ENCODE measurements at places on chromosomes 5 and 9.

- no peak for DNase-seq
These were observed 386.3 kb downstream of the DIRAS2 start for GRCh38 chr9:90256345-90256744.

GRCh38 chr9:37343724-37344123, 78.8 kb upstream of the GRHPR start:
- DNase-seq: no peak

DNA sequence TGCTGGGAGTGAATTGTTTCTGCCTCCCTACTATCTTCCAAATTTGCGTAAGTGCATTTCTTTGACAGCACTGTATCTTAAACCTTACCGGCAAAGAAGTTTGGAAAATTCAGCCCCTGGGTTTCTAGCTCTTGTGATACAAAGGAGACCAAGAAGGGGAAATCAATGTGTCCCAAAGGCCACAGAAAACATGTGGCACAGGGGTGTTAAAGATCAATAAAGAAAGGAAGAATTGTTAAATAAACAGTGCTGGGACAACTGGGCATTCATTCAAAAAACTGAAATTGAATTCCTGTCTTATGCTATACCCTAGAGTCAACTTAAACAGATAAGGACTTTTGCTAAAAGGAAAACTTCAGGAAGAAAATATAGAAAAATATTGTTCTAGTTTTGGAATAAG, 328.1 kb downstream of the MAN2A1 start:
- DNase-seq: no peak

GRCh38 chr9:124164811-124165210, 92.9 kb upstream of the NEK6 start:
- DNase-seq: no peak

- DNase-seq: no peak
These were observed 417.1 kb downstream of the KDM4C start for GRCh38 chr9:7174884-7175283.

- no peak for DNase-seq
These were observed 660.8 kb downstream of the TLE1 start for GRCh38 chr9:81028504-81028903.

DNA sequence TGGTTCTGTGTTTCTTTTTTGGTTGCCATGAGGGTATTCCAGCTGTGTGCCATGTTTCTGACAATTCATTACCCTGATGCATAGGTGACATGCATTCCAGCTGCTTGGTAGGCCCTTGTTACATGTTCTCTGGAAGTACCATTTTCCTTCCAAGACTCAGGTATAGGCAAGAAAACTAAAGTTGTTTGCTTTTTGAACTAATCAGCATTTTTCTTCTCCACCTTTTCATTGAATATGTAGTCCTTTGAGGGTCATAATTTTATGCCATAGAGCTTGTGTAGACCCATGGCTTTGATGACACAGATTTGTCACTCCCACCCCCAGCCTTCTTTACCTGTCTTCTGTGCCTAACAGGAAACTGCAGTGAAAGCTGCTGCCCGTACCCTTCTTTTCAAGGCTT, 339.2 kb downstream of the MED10 start:
- DNase-seq: no peak

DNA sequence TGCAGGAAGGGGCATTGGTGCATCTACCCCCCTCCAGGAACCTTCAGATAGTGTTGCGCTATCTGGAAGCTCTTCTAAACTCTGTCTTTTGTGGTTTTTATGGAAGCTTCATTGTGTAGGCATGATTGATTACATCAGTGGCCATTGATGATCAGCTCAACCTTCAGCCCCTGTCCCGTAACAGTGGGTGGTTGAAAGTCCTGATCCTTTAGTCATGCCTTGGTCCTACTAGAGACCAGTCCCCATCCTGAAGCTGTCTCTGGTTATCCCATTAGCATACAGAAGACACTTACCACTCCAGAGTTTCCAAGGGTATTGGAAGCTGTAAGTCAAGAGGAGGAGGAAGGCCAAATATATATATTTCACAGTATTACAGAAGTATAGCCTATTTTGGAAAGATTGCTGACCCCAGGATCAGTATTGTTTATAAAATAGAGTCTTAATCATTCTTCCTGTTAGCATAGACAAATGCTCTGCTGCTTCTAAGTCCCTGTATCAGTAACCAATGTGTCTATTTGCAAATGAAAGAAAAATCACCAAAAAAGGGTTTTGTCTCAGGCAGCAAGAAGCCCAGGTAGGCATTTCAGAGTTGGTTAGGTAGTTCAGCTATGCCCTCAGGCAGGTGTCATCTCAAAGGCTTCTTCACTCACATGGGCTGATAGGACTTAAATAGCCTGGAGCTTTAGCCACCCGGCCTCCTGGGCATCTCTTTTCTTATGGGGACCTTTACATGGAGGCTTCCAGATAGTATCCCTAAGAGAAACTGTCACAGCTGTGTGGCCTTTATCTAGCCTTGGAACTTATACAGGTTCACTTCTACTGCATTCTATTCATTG, 41.6 kb downstream of the SPIN1 start:
- no peak for DNase-seq

DNA sequence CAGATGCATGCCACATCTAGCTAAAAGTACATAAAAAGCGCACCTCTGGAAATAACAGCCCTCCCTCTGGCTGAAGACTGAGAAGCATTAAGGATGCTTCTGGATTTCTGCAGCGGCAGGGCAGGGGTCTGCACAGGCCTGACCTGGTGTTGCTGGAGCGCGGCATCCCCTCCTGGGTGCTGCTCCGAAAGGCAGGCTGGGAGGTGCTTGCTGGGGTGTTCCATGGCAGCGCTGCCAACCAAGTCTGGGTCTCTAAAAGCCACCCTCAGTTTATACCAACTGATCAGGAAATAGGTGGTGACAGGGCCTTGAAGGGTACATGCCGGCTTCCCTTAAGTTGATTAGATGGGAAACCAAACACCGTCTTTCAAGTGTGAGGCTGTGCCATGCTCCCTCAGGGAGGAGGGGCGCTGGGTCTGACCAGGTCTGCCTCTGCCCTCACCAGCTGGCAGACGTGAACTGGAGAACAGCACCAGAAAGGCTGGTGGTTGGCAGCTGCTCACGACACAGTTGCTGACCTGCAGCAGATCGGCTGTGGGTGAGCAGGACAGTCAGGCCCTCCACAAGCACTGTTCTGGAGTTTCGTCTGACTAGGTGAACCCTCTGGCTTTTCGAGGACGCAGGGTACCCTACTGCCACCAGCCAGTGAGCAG, 81.6 kb downstream of the DAP start:
- DNase-seq: no peak

DNA sequence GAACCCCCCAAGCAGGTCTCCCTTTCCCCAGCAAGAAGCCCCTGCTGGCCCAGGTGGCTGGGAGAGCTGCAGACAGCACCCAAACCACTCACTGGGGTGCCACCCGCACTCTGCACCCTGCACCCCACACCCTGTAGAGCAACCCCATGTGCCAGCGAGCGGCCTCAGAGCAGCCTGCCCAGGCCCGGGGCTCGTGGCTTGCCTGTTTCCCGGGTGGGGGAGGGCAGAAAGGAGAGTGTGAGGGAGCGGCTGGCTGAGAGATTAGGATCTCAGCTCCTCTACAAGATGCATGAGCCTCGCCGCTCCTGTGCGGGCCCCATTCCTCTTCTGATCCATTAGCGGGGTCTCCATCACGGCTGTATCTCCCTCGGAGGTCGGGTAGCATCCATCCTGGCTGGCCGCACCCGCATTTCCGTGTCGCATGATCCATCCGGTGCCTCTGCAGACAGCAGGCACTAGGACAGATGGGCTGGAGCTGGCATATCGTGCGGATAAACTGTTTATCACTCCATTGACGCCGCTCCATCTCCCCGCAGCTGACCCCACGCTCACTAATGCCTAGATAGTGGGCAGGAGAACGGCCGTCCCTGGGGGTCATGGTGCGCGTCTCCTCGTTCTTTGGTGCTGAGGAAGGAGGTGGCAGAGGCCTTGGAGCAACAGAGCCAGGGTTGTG, 54.4 kb downstream of the MRPL36 start:
- DNase-seq: no peak

DNA sequence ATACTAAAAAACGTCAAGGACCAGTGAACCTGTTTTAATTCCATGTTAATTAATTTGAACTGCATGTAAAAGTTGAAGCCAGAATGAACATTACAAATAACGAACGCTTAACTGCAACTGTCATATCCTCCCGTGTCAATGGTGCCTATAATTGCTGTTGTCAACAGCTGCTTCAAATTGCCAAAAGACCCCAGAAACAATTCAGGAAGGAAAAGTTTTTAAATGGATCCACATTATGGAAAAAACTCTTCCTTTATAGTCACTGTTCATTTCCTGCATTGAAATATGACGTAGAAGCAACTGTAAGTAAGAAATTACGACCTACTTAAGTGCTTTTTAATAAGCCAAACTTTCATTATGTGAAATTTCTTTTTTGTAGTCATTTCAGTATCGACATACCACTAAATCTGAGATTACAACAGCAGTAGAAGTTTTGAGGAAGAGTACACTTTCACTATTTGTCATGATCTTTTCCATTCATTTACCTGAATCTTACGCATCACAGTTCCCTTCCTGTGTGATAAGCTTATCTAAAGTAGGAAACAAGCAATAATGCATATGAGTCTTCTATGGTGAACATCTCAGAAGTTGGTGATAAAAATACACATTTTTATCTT, 37.8 kb downstream of the MEF2C start:
- no peak for DNase-seq

DNA sequence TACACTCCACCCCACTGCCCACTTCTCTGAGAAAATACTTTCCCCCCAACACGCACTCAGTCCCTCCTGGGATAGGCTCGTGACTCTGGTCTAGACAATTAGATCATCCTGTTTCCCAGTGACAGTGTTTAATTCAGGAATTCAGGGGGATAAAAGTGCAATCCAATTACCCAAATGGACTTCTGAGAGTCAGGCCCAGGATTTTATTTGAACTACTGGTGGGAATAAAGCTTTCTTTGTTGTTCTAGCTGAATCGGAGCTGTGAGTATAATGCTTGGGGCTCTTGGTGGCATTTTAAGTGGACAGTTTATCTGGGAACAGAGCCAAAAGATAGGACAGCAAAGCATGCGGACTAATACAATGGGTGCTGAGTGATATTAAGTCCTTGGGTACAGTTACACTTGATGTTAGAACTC, 683.3 kb downstream of the MAT2B start:
- no peak for DNase-seq

DNA sequence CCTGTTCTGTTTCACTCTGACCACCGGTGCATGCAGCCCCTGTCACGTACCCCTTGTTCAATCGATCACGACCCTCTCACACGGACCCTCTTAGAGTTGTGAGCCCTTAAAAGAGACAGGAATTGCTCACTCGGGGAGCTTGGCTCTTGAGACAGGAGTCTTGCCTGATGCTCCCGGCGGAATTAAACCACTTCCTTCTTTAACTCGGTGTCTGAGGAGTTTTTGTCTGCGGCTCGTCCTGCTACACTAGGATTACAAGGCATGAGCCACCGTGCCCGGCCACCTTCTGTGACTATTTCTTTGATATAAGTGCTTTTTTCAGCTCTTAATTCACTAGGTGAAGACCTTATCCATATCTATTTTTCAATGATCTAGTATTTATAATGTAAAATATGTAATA, 167.5 kb downstream of the TTC39B start:
- DNase-seq: no peak

GRCh38 chr5:140642718-140643117, 3.5 kb downstream of the TMCO6 start:
- no peak for DNase-seq

DNA sequence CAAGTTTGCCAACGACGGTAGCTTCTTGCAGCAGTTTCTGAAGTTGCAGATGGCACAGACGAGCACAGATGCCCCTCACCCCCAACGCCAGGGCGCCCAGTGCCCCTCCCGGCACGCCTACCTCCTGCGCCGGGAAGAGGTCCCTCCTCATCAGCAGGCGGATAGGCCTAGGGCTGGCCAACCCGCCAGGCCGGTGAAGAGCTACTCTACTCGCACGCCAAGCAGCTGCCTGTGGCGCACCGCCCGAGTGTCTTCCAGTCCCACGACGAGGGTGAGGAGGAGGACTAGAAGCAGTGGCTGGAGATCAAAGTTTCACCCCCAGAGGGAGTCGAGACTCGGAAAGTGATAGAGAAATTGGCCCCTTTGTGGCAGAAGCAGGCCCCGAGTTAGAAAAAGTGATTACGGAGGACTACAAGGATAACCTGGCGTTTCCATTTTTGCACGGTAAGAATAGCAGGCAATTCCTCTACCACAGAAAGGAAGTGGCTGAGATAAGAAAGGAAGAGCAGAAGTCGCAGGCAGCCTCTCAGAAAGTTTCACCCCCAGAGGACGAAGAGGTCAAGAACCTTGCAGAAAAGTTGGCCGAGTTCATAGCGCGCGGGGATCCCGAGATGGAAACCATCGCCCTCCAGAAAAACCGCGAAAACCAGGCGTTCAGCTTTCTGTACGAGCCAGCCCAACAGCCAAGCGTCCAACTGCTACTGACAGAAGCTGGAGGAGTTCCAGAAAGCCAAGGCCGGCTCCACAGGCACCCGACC, 170.4 kb downstream of the HINT1 start:
- no peak for DNase-seq

- DNase-seq: no peak
These were observed 101.3 kb downstream of the FBN2 start for GRCh38 chr5:128436749-128437188.

DNA sequence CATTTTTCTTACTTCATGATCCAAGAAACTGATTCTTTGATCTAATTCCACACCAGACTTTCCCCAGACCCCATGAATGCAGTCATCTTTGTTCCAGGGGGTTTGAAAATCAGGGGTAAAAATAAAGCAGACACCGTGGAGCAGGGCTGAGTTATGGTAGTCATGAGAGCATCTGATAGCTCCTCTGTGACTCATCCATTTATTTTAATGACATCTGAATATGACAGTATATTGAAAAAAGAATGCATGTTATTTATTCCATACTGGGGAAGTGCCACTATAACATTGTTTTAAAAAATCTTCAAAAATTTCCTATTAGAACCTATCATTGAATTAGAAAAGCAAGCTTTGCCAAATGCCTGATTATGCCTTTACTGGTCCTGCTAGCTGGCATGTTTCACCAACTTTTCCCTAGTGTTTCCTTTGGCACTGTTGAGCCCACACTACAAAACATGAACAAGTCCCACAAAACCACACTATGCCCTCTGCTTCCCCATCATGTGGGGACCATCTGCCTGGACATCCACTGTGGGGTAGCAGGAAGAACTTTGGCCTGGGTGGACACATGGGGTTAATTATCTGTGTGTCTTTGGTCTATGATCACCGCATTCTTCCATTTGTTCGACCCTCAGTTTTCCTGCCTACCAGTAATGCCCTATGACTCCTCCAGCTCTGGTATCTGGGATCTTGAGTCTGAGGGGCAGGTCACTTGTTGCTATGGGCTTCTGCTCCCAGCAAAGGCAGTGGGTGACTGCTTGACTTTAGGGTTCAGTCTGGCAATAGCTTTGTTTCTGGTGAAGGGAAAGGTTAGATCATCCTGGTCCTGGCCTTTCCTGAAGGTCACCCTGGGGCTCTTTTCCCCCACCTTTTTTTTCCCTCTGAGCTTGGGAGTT, 82.7 kb upstream of the PANK3 start:
- no peak for DNase-seq

GRCh38 chr9:129283705-129284606, 105.9 kb upstream of the IER5L start:
- no peak for DNase-seq
